Activated CD8-positive, alpha-beta memory T cell treated with anti-CD3 and anti-CD28 coated beads for 24 hours (primary cell): ENCODE measurements at places on chromosomes 3 and 15.

DNA sequence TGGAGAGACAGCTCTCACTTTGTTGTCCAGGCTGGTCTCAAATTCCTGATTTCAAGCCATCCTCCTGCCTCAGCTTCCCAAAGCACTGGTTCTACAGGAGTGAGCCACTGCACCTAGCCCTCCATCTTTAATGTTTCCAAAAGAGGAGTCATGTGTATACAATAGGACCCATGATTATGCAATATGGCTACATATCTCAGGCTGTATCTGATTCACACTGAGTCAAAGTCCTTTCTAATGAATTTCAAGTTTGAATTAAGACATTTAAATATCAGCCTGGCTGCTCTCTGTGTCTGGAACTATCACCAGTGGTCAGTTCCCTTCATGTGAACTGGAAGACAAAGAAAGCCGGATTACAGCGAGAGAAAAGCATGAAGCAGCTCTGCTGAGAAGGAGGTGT lies 90.5 kb downstream of the MINAR1 start:
- DNase-seq: no peak

GRCh38 chr3:45084820-45085816 lies 59.0 kb downstream of the CLEC3B start:
- DNase-seq: no peak

DNA sequence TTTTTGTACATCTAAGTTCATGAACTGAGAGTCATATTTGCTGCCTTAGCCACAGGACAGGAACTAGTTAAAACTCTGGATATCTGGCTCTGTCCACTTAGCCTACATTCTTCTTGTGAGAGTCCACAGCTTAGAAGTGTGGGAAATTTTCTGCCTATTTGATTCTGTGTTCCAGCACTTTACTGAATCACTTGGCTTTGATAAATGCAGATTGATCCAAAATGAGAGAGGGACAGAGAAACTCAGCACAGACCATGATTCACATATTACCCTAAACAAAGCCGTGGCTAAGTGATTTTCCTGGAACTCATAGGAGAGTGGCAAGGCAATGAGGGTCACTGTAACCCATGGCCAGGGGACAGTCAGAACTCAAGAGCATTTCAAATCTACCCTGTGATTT lies 87.5 kb upstream of the CADPS start:
- no peak for DNase-seq

DNA sequence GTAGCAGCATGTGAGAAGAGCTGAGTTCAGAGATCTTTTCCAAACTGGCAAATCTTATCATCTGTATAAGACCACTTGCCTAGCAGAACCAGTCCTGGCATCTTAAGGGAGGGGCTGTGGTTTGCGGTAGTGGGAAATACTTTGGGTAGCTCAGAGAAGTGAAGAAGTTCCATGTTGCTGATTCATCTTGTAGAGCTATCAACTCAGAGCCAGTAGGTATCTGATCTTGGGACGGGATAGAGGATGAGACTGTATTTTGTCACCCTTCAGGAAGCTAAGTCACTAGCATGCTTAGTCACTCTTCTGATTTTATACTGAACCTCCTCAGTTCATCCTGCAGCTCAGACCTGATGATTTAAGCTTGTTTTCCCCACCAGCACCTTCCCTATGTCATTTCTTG lies 211.4 kb downstream of the NR1D2 start:
- no peak for DNase-seq

DNA sequence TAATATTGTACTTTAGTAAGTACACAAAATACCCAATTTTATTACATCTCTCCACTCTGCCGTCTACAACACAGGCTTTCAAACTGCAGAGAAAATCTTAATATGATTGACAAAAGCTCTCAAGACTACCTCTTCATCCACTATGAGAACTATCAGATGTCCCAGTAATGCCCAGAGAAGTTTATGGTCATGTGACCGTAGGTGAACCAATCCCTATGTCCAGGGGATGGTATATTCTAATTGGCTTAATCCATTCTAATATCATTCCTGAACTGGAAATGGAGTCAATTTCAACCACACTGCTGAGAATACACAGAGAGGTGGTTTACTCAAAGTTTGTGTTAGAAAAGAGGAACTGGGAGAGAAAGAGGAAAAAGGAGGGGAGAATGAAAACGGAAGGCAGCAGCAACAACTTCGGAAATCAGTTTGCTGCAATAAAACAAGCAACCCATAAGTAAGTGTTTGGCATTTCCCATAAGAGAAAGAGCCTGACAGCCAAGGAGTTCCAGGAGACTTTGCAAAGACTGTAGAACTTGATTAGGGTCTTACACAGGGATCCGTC lies 7.3 kb downstream of the SST start:
- no peak for DNase-seq

GRCh38 chr15:62553911-62554563 lies 389.0 kb upstream of the C2CD4B start:
- no peak for DNase-seq

DNA sequence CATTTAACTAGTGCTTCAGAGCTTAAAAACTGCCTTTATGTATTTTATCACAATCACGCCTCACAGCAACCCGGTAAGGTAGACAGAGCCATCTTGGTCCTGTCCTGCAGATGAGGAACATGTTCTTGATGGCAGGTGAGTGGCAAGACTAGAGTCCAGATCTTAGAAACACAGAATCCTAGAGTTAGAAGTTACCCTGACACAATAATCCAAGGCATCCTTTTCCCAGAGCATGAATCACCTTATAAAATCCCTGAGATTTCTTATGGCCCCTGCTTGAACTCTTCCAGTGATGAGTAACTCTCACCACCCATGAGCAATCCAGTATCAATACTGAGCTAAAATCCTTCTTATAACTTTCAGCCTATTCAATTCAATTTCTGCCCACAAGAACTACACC lies 16.9 kb downstream of the POPDC2 start:
- DNase-seq: no peak

- DNase-seq: no peak
Measured at GRCh38 chr3:22491344-22491743, 711.8 kb upstream of the UBE2E2 start.

DNA sequence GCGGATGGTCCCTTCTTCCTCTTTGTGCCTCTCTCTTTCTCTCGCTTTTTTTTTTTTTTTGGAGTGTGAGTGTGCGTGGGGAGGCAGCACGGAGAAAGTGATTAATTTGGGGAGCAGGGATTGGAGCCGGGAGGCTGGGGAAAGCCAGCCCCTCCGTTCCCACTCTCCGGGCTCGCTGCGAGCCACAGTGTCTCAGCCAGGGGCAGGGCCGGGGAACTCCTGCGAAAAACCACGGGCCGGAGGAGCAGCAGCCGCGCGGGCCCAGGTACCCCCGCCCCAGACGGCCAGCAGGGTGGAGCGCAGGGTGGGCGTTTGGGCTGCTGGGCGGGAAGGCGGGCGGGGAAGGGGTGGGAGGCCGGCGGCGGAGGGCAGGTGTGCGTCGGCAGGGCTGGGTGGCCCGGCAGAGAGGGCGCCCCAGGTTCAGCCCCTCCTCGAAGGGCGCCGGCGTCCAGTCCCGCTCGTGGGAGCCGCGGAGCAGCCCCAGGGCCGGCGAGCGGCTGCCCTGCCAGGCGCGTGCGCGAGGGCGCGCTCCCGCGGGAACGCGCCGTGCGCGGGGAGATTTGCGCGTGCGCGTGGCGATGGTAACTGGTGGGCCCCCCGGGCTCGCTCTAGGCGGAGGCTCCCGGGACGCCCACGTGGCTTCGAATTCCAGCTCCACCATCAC lies 1.4 kb downstream of the CHL1 start:
- DNase-seq: no peak

DNA sequence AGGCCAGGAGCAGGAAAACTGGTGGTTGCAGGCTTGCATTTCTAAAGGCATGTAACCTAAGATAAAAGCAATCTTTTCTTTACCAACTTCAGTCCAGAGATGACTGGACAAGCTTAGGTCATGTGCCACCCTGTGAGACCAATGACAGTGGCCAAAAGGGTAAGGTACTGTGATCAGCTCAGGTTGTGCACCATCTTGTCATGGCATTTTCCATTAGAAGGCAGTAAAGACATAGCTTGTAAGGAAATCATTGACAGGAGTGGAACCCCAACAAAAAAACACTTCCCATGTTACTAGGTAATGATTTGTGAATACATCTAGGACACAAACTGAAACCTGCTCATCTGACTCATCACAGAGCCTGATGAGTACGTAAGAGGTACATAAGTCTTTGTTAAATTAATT lies 35.2 kb downstream of the SSR3 start:
- no peak for DNase-seq

- no peak for DNase-seq
Measured at GRCh38 chr3:147943265-147943945, 534.2 kb downstream of the ZIC1 start.

DNA sequence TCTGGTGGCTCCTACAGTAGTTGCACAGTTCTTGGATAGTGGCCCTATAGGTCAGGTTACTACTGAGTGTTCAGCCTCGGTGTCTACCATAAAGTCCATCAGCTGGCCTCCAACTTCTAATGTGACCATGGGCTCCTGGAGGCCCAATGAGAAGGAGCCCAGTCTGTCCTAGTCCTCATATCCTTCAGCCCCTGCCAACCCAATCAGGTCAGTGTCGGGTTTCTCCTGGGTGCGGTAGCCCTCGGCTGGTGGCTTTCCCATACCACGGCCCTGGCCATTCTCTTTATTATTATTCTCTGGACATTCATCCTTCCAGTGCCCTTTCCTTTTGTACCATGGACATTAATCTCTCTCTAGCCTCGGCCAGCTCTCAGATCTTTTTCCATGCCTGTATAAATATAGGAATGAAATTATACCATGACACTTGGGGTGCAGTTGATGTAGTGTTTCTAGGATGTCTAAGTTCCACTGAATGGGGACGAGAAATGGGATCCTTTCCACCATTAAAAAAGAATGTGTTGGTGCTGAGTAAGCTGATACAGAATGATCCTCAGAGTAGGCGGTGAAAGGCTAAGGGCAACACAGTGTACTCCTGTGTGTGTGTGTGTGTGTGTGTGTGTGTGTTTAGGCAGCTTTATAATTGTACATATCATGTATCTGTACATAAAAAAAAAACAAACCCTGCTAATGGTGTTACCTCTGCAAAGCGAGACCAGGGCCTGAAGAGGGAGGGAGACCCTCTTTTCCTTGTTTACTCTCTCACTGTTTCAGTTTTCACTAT lies 19.3 kb upstream of the NOX5 start:
- DNase-seq: no peak

GRCh38 chr15:85757073-85757938 lies 37.4 kb downstream of the KLHL25 start:
- no peak for DNase-seq

- DNase-seq: no peak
Measured at GRCh38 chr3:101513419-101513986, 491 bp upstream of the SENP7 start.

DNA sequence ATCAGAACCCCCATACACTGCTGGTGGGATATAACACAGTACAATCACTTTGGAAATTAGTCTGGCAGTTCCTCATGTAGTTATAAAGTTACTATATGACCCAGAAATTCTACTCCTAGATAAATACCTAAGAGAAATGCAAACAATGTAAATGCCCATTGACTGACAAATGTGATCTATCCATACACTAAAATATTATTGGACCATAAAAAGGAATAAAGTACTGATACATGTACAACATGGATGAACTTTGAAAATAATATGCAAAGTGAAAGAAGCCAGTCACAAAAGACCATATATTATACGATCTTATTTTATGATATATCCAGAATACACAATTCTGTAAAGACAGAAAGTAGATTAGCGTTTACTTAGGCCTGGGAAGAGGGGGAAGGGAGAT lies 7.8 kb downstream of the IMPG2 start:
- no peak for DNase-seq

GRCh38 chr3:128188326-128188725 lies 35.0 kb downstream of the EEFSEC start:
- DNase-seq: no peak

DNA sequence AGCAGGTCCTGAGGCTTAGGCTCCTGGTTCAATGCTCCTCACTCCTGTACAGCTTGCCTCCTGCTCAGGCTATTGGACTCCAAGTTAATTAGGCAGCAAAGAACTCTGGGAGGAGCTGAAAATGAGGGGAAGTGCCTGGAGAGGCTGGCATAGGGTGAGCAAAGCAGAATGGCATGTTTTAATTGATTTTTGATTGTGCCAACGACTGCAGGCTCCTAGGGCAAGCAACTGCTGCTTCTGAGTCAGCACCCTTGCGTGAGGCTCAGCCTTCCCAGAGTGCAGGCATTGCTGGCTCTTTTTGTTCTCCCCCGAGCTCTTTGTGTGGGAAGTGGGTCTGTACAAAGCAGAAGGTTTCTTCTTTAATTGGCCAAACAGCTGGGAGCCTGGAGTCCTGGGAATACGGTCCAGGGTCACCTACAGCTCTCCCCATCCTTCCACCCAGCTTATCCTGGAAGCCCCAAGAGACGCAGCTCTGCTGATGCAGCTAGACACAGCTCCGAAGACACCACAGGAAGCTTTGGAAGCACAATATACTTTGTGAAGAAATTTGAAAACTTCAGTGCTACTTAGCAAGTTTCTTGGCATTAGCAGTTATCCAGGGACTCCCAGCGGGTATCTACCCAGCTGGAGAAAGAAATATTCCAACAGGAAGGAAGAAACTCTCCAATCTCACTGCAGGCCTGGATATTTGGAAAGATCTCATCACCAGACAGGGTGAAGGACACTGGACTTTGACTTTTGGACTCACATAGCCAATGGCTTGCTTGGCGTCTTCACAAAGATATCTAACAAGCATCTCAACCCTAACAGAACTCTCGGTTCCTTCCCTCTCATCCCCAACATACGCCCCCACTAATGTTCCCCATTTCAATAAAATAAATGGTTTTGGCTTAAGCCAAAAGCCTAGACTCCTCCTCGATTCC lies 76.8 kb downstream of the BDH1 start:
- no peak for DNase-seq

- peak; percentile 57 for DNase-seq
Measured at GRCh38 chr15:96053031-96053780, 277.3 kb upstream of the NR2F2 start.

- DNase-seq: no peak
Measured at GRCh38 chr15:51359981-51360380, 18.5 kb downstream of the GLDN start.

- DNase-seq: no peak
Measured at GRCh38 chr3:53170325-53171063, 9.5 kb downstream of the PRKCD start.

DNA sequence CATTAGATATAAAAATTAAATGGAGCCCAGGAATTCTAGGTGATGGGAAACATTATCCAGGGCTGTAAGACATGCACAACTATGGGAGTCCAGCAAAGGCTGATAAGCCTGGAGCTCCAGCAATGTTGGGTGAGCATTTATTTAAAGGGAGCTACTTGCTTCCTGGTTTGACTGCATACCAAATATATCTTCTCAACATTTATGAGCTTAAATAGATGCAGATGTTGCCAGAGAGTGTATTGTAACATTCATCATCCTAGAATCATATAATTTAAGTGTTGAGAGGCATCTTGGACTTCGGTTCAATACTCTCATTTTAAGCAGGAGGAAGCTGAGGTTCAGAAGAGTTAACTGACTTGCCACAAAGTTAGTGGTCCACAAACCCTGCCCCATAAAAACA lies 12.2 kb upstream of the POLR2M start:
- no peak for DNase-seq

- no peak for DNase-seq
Measured at GRCh38 chr15:42955518-42955917, 34.9 kb upstream of the TTBK2 start.
